Fibroblast of upper back skin (primary cell): ENCODE measurements at places on chromosomes 2 and 18.
A peak's percentile ranks its signal among the peaks of the same experiment; 100 is the strongest.

- DNase-seq = no peak
These were observed 155.8 kb downstream of the PTGR3 start for GRCh38 chr18:75053028-75053629.

- no peak for DNase-seq
These were observed 207.2 kb downstream of the ATAD2B start for GRCh38 chr2:23719716-23720115.

DNA sequence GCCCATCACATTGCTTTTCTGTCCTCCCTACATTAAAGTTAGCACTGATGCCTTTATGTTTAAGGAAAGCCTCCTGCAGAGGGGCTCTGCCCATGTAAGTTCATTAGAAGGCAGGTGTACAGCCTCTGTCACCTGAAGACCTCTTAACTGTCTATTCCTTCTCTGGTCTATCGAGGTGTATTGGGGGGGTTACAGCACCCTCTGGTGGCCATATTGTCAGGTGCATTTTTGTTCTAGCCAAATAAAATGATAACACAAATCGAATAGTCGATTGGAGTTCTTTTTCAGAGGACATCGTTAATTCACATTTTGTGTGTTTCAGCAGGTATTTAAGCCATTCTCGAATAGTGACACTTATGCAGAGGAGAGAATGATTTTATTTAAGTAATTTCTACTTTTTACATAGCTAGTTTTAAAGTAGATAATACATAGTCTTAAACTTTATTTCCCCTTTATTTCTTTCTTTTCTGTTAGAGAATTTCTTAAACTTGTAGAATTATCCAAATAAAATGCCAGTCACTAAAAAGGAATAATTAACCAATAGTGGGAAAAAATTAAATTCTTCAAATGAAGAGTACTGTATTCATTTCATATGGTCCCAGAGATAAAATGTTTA, 136.8 kb downstream of the NEDD4L start:
- peak; percentile 43 for DNase-seq

- no peak for DNase-seq
These were observed 656.0 kb upstream of the CELF4 start for GRCh38 chr18:38221476-38222100.

- no peak for DNase-seq
These were observed 47.8 kb downstream of the CCDC195 start for GRCh38 chr2:224668123-224668909.

DNA sequence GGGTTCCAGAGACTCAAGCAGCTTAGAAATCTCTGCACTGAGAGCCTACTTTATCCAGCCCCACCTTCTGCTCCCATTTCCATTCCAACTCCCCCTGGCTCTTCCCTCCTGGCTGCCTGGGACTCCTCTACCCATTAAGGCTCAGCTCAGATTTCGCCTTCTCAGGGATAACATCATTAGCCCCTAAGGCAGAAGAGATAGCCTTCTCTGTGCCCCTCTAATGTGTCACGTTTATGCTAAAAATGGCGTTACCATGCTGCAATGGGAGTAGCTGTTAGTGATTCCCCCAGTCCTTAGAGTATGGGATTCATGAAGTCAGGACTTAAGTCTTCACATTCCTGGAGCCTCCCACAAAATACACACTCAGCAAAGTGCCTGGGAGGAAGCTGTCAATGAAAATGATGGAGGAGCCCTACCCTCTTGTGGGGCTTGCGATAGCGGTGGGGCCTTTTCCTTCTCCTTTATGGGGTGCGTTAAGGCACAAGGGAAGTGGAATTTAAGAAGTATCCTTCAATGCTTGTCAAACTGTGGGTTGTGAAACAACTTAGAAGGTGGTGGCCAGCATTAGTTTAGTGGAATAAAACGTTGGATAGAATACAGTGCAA, 144.7 kb upstream of the COPS8 start:
- DNase-seq = peak; percentile 25

GRCh38 chr18:36527740-36528455, 230.4 kb downstream of the FHOD3 start:
- no peak for DNase-seq

DNA sequence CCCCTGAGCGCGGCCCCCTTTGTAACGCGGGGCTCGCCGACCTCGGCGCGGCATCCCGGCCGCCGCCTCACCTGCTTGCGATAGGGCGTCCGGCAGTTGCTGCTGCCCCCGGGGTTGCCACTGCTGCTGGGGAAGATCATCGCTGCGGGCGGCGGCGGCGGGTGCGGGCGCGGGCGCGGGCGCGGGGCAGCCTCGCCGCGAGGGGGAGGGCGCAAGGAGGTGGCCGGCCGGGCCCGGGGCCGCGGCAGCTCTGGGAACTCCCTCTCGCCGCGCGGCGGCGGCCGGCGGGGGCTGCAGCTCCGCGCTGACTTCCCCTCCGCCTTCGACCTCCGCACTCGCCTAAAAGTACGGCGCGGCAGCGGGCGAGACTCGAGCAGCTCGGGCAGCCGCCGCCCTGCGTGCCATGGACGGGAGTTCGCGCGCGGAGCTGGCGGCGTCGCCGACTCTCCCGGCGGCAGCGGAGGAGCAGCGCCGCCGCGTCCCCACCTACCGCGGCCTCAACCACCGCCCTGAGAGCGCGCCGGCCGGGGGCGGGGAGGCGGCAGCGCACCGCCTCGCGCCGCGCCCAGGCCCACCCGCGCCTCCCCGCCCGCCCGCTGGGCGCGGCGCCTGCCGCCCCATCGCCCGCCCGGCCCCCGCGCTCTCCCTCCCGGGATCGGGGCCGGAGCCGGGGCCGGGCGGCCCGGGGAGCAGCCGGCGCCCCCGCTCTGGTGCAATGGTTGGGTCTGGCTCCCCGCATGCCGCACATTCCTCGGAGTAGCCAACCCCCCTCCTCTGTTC, 86.0 kb downstream of the RBMS1 start:
- peak; percentile 75 for DNase-seq

DNA sequence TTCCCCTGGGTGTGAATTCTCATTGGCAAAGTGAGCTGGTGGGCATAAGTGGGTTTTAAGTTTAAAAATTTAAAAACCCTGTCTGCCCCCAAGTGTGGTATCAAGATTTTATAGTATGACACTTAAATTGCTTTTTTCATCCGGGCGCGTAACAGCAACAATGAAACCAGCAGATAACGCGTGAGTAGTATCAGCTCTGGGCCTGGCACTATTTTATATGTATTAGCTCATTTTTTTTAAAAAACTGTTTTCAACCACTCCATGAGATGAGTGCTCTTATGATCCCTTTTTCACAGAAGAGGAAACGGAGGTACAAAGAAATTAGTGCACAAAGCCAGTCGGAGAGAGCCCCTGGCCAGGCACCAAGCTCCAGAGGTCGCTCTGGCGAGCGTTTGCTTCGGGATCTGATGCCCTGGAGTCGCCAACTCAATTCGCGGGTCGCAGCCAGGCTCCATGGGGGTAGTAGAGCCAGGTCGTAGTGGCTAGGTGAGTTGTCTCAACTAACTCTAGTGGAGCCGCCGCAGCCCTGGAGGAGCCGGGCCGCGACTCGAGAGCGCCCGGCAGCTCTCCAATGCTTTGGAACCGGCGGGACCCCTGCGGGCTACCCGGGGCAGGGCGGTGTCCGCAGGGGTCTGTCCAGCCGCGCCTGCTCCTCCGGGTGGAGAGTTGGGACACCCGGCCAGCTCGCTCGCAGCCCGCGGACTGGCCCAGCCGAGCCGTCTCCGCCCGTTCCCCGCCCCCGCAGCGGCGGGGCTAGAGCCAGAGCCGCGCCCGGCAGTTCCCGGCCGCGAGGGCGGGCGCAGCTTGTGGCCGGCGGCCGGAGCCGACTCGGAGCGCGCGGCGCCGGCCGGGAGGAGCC, at the start of gene IL1R1:
IL1R1 (plus strand) TSS at position 777 of the 859 bp plus-strand sequence. CDS start 14,979 bp downstream, outside the sequence.
- peak; percentile 71 for DNase-seq

GRCh38 chr2:25190536-25190935, 22.2 kb upstream of the POMC start:
- no peak for DNase-seq

GRCh38 chr2:47452761-47453160, 49.8 kb downstream of the MSH2 start:
- no peak for DNase-seq

GRCh38 chr2:234996069-234996940, 44.5 kb downstream of the SH3BP4 start:
- peak; percentile 95 for DNase-seq

GRCh38 chr2:190882856-190883582, 2.4 kb downstream of the GLS start:
- no peak for DNase-seq

DNA sequence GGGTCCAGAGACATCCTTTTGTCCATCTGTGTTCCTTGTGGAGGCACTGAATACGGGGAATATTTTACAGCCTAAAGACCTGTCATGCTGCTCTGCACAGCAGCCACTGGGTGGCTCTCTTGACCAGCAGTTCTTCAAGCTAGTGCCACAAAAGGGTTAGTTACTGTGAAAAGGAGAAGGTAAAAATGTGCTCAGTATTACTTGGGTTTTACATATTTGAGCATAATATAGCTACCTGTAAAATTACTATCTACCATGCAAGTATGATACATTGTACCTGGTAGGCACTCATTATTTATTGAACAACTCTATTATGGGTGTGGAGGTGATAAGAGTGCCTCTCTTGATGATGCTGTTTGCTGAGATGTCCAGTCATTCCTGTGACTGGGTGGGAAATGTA, 23.6 kb downstream of the FZD5 start:
- DNase-seq = peak; percentile 70

DNA sequence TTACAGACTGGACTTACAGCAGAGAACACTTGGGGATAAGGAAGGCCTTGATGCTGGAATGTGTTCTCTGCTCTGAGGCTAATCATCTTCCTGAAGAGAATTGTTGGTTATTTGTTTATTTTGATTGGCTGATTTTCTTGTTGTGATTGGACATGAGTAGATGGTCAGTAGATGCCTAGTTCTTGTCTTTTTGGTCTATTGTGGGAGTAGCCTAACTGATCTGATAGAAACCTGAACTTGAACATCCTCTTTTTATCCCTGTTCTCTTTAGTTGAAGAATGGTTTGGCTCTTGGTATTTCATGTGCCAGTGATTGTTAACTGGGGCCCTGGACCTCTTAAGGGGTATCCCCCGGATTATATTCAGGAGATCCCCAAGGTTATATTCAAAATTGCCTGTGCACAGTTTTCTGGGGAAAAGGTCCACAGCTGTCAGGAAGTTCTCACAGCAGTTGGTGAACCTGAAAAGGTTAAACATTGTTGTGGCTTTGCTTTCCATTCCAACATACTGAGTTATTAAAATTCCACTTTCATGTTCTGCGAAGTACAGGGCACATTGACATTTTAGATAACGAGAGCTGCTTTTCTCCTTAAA, 13.6 kb downstream of the TWSG1 start:
- DNase-seq = peak; percentile 50

DNA sequence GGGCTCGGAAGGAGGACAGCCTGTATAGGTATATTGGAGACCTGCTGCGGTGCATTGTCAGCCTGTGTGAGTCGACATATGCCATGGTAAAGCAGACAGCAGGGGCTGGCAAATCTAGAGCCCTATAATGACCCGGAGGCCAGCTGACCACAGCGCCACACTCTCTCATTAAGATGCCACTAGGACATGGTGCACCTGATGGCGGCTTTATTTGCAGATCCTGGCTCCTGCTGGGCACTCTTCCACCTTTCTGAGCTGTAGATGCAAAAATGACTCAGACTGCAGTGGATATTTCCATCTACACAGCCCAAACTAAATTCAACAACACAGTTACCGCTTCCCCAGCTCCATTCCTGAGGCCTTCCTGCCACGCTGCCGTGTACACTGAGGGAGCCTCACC, 389.9 kb downstream of the TNS1 start:
- no peak for DNase-seq

DNA sequence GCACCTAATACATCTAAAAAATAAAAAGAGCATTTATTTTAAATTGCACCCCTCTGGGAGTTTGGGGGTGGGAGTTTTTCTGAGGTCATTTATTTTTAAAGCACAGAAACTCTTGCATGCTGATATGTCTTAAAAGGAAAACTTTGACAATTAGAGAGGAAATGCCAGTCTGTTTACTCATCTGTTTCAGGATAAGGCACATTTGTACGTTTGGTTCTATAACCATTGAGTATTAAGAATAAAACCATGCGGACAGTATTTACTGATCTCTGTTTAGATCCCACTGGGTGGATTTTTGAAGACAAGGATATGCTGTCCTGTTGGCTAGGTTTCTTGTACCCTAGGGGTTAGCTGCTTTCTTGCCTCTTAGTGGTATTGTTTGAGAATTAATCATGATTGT, 122.9 kb downstream of the TANC1 start:
- peak; percentile 74 for DNase-seq

DNA sequence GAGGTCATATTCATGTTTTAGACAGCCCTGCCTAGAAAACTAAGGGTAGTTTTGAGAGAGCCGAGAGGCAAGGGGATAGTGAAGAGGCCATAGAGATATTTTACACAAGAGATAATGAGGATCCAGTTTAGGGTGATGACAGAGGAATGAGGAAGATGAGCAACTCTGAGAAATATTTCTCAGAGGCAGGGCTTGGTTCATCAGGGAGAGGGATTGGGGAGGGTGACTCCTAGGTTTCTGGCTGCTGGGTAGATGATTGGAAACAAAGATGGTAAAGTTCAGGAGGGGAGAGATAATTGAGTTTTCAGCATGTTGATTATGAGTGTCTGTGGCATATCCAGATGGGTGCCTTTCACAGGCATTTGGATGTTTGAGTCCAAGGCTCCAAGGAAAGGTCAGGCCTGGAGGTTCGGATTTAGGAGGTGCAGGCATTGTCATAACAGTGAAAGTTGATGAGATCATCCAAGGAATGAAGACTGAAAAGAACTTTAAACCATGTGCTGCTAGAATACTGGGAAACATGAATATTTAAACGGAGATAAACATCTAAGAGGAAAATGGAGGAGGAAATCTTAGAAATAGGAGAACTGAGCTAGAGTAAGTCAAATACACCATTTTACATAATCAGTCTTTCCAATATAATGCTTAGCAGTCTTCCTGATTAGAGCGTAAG, 7.4 kb downstream of the MYL12B start:
- peak; percentile 45 for DNase-seq

- DNase-seq = no peak
These were observed 70.4 kb downstream of the HNRNPLL start for GRCh38 chr2:38532366-38532765.

GRCh38 chr18:59109375-59109774, 30.3 kb upstream of the SEC11C start:
- DNase-seq = peak; percentile 31

- no peak for DNase-seq
These were observed 19.5 kb downstream of the SIGLEC15 start for GRCh38 chr18:45844938-45845337.

DNA sequence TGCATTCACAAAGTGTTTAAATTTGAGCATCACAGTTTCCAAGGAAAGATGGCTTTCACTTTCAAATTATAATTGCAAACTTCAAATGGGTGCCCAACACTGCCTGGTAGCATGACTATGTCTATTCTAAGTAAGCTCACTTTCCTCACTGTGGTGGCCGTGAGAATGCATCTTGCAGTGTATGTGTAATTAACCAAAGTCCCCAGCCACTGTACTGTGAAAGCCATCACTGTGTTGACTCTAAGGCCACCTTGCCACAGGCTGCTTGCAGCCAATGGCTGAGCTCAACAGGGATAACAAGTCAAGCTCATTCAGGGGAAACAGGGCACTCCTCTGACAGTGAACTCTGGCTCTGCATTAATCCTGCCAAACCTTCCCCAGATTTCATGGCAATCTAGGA, 43.3 kb upstream of the LGALSL start:
- DNase-seq = no peak

GRCh38 chr2:6214471-6214870, 522.3 kb downstream of the SOX11 start:
- no peak for DNase-seq

- DNase-seq = peak; percentile 38
These were observed 199.9 kb upstream of the FN1 start for GRCh38 chr2:215635788-215636139.
